Kidney (tissue), 22 donors: ENCODE measurements at places on chromosomes 7 and 10. TPM values are rescaled to one million over a fixed set of nuclear protein-coding genes. Genes with fewer than 3 reads are reported as not detected.

DNA sequence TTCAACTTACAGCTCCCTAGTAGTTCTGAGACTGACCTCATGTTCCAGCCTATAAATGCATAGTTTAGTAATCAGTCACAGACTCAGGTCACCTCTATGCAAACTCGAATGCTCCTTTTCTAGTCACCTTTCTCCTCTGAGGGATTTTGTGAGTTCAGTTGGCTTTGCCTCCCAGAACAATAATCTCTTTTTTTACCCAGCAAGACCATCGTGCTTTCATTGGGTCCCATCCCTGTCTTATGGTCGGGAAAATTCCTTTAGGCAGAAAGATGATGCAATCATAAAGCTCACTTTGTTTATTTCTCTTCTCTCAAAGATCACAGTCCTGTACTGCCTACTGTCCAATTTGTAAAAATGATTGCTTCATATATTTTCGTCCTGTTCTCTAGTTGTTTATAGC, 38.4 kb downstream of the TWIST1 start:
- DNase-seq: no peak

GRCh38 chr7:15085366-15085765, 182.8 kb upstream of the DGKB start:
- peak; percentile 39 for DNase-seq

DNA sequence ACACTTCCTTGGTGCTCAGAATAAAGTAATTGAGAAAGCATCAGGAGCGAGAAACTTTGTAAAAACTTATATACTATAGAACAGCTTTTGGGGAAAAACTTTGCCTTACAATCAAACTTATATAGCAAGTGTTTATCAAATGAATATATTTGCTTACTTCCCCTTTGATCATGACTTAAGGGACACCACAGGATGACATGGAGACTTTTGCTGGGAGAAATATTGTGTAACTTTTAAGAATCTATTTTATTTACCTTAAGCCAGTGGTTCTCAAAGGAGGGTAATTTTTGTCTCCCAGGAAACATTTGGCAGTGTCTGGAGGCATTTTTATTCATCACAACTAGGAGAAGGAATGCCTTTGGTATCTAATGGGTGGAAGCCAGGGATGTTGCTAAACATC, 173.8 kb upstream of the HABP2 start:
- DNase-seq: no peak

DNA sequence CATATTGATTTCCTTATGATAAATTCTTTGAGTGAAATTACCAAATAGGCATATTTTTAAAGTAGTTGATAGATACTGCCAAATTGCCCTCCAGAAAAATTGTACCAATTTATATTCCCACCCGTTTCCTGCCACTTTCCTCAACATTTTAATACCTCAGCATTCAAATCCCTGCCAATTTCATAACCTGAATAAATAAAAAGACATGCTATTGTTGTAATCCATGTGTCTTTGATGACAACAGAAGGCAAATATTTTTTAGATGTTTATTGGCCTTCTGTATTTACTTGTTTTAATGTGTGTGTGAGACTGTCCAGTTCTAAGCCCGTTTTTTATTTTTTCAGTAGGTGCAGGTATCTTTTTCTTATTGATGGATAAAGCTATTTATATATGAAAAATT, 71.7 kb downstream of the TEX36 start:
- DNase-seq: no peak

GRCh38 chr10:109968953-109969759, 38.6 kb upstream of the ADD3 start:
- no peak for DNase-seq

GRCh38 chr7:31500656-31501055, 13.2 kb upstream of the ITPRID1 start:
- no peak for DNase-seq

- DNase-seq: no peak
These were observed 121.1 kb downstream of the ZNF277 start for GRCh38 chr7:112327566-112327965.

Gene RAPGEF5
- polyA plus RNA-seq: 3.9 TPM

Gene DKK1
- polyA plus RNA-seq: not detected

Gene TMEM140
- polyA plus RNA-seq: 28.2 TPM

Gene SERPINE1
- polyA plus RNA-seq: 3.5 TPM

Gene CRYGN
- not detected for polyA plus RNA-seq

Gene PAPOLB
- polyA plus RNA-seq: not detected

Gene MSMB
- not detected for polyA plus RNA-seq
